ENCODE measurements at places on chromosomes 2 and 18. TPM values are rescaled to one million over a fixed set of nuclear protein-coding genes. Genes with fewer than 3 reads are reported as not detected.

The SP140L gene
- total RNA-seq, result 1.7 TPM

The ANKRD30BL gene
- 0.62 TPM for total RNA-seq

The MAL gene
- total RNA-seq, result 2.6 TPM

The CIB4 gene
- total RNA-seq, result not detected

The RIT2 gene
- total RNA-seq, result 1.9 TPM

- DNase-seq, result no peak
Measured at GRCh38 chr2:97718051-97718882, 4.9 kb downstream of the ZAP70 start.

- DNase-seq, result no peak
Measured at GRCh38 chr18:75169411-75169810, 39.5 kb downstream of the PTGR3 start.

DNA sequence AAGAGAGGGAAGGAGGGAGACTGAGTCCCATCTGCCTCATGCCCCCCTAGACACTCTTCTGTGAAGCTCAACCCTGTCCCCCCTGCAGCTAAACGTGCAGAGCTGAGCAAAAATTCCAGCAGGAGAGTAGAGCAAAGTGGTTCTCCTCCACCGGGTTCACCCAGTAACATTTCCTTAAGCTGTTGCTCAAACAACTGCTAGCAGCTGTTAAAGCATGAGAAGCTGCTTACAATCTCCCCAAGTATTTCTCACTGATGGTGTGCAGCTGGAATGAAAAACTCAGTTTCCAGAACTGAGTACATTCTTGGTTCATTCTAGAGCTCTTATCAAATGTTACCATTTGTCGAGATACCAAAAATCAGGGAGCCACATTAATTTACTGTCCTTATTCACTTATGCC lies 92.3 kb downstream of the STK39 start:
- DNase-seq, result no peak

DNA sequence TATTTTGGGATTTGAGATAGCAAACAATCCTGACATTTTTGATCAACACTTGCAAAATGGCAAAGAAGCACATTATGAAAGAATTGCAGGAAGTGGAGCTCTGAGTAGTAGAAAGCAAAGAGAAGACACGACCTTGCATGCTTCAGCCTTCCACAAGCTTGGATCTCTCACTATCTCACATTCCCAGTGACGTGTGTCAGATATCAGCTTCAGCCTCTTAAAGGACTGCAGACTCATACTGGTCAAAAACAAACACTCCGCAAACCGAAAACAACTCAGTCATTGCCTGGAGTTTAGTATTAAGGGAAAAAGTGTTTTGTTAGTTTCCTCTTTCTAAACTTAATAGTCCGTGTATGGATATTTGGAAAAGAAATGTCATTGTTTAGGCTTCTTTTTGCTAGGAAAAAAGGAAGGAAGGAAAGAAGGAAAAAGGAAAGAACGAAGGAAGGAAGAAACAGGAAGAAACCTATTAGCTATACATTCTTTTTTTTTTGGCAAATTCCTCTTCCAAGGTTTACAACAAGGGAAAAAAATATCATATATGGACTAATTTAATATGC lies 32.6 kb upstream of the SLC40A1 start:
- DNase-seq, result no peak

GRCh38 chr2:96985181-96985945 lies 1.0 kb downstream of the FAM178B start:
- peak; percentile 68 for DNase-seq

DNA sequence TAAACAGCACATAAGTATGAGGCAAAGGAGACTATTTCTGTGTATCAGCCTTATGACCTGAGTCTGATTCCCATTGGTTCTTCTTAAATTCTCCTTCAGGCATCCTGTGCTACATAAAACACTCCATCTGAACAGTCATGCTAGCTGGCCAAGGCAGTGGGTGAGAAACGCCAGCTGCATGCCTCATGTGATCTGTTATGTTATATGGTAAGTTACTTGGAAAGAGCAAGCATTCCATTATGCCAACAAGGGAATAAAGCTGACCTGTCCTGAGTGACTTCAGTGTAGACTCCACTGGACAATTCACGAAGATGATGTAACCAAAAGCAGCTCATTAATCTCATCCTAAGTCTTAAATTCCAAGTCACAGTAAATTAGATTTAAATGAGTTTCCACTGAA lies 216.5 kb upstream of the FN1 start:
- no peak for DNase-seq

- no peak for DNase-seq
Measured at GRCh38 chr2:205747829-205748386, 65.6 kb downstream of the NRP2 start.

DNA sequence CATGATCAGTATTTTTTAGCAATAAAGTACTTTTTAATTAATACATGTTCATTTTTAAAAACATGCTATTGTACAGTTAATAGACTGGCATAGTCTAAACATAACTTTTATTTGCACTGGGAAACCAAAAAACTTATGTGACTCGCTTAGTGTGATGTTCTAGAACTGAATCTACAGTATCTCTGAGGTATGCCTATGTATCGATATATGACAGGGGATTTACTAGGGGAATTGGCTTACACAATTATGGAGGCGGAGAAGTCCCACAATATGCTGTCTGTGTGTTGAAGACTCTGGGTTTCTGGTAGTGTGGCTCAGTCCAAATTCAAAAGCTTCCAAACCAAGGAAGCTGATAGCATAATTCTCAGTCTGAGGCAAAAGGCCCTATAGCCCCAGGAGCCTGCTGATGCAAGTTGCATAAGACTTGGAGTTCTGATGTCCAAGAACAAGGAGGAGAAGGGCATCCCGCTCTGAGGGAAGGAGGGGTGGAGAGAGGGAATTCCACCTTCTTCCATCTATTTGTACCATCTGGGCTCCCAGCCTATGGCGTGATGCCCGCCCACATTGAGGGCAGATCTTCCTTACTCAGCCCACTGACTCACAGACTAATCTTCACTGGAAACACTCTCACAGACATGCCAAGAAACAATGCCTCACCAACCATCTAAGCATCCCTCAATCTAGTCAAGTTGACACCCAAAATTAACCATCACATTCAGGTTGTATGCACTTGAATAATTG lies 27.5 kb downstream of the ZNF638 start:
- no peak for DNase-seq

GRCh38 chr2:42663106-42663780 lies 94.8 kb downstream of the MTA3 start:
- DNase-seq, result peak; percentile 90

DNA sequence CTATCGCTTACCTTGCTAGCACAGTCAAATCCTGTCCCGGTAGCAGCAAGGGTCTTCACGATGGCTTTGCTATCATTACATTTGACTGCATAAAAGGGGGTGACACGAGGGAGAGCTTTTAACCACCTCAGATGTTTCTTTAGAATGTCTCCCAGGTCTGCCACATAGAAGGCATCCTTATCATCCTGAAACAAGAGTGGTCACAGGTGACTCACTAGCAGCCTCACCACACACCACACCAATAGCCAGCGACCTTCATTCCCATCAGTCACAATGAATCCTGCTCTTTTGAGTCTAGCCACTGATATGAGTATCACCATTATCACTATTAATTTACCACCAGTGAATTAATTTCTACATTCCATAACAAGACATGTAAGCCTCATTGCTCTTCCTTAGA lies 3.7 kb downstream of the ODC1 start:
- no peak for DNase-seq
